Mesendoderm (in vitro differentiated cells): ENCODE measurements at places on chromosomes 16 and 17.

DNA sequence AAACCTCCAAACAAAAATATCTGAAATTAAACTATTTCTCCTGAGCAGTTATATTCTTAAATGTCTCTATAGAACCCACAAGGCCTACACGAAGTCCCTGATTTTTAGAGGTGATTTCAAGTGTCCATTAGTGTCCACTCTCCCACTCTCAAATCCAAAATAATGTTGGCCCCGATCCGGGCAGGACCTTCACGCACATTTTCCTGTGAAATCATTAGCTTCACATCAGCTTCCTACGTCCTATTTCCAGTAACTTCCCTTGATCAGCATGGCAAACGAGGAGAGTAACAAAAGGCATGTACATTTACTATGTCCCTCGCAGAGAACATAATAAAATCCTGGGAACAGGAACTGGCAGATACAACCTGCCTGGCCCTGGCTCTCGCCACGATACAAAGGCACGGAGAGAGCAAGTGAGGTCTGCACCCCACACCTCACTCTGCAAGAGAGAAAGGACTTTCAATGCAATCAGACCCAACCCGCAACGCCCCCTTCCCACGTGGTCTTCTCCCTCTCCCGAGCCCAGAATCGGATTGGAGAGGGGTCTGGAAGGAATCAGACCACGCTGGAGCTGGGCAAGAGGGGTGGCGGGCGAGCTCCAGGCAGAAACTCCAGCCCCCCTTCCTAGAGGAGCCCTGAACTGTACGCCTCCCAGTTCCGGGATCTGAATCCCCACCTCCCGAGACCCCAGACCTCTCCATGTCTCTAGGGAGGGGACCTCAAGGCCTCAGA is 17.5 kb upstream of the C17orf78 start:
- peak overlapping the region; percentile 87 for H3K4me3 ChIP-seq
- peaks cover 7% of the 10 kb centered on the region for H3K4me1 ChIP-seq
- peak; percentile 96 for DNase-seq
- H3K36me3 ChIP-seq: no peaks in the 10 kb centered on the region
- peak overlapping the region; percentile 94 for H3K27ac ChIP-seq

DNA sequence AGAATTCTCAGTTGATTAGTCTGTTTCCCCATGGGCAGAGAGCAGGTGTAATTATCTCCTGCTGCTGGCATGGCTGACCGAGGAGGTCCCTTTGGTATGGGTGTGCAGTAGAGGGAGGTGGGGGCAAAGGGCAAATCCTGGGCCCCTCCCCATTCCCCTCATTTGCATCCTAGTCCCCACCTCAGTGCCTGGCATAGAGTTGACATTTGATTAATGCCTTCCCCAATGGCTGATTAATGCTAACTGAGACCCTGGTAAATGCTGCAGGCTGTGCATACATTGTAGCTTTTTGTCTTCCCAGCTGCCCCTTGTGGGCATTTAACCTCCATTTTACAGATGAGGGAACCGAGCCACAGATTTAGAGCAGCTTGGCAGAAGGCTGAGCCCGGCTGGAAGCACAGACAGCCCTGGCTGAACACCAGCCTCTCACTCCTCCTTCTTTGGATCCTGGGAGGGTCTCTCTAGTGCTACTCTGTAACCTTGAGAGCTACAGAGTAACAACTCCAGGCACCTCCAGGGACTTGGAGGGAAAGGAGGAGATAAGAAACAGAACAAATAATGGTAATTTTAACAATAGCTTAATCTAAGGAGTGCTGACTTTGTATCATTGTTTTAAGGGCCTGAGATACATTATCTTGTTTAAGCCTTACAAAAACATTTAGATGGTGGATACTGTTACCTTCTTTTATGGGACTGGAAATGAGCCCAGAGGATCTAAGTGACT is 5.1 kb downstream of the PLCG2 start:
- peaks cover 2% of the 10 kb centered on the region for H3K4me1 ChIP-seq
- no peak overlapping the region for H3K27ac ChIP-seq
- H3K36me3 ChIP-seq: no peaks in the 10 kb centered on the region

GRCh38 chr17:80110447-80110812 is 9.0 kb downstream of the GAA start:
- H3K4me1 ChIP-seq: no peaks in the 10 kb centered on the region
- no peaks in the 10 kb centered on the region for H3K36me3 ChIP-seq
- H3K4me3 ChIP-seq: no peak overlapping the region
- no peak overlapping the region for H3K27ac ChIP-seq

DNA sequence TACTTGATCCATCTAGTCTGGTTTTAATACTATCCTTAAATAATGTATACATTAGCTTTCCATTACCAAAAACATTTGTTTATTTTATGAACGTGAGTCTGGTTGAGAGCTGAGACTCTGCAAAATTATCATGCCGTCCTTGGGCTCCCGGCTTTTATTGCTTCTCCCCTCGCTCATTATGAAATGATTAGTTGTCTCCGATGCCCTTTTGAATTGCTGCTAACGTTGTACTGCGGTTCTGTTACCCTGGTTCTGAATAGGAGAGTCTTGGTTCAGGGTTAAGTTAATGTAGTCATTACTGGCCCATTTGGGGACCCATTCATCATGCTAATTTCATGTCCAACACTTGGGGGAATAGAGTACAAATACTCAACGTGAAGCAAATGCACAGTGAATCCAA is 12.8 kb downstream of the XYLT1 start:
- H3K36me3 ChIP-seq: no peaks in the 10 kb centered on the region
- no peak for DNase-seq
- peaks cover 15% of the 10 kb centered on the region for H3K4me1 ChIP-seq
- no peaks in the 10 kb centered on the region for H3K27me3 ChIP-seq

GRCh38 chr16:48210747-48211146 is 33.4 kb upstream of the LONP2 start:
- no peaks in the 10 kb centered on the region for H3K36me3 ChIP-seq
- no peak for DNase-seq
- H3K4me1 ChIP-seq: no peaks in the 10 kb centered on the region

GRCh38 chr16:12096157-12096777 is 119.7 kb downstream of the SNX29 start:
- H3K4me3 ChIP-seq: no peak overlapping the region
- no peaks in the 10 kb centered on the region for H3K36me3 ChIP-seq
- no peaks in the 10 kb centered on the region for H3K4me1 ChIP-seq
- DNase-seq: no peak
- H3K27me3 ChIP-seq: no peaks in the 10 kb centered on the region
- H3K27ac ChIP-seq: no peak overlapping the region

DNA sequence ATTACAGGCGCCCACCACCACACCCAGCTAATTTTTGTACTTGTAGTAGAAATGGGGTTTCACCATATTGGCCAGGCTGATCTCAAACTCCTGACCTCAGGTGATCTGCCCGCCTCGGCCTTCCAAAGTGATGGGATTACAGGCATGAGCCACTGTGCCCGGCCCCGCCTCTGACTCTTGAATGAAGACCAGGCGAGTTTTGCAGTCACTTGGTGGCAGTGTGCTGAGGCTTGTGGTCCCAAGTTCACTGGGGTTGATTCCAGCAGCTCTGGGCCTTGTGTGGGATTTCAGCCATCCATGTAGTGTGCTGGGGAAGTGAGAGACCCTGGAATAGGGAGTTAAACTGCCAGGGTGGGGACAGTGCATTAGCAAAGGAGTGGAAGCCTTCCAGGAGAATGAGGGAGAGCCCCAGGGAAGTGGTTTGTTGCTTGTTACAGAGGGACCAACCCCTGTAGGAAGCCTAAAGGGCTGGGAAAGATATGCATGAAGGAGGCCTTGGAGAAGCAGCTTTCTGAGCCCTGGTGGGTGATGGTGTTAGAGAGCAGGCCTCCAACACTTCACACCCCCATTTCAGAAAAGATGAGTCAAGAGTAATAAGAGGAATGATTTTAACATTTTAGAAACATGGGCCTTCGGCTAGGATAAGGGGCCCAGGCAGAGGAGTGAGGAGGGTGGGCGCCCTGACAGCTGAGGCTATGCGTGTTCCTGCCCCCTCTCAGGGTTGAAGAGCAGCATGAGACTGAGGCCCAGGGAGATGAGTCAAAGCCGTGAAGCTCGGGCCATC is 14.5 kb downstream of the PSKH1 start:
- no peaks in the 10 kb centered on the region for H3K27me3 ChIP-seq
- peaks cover 5% of the 10 kb centered on the region for H3K36me3 ChIP-seq
- H3K4me3 ChIP-seq: no peak overlapping the region
- H3K27ac ChIP-seq: no peak overlapping the region
- DNase-seq: no peak
- no peaks in the 10 kb centered on the region for H3K4me1 ChIP-seq

DNA sequence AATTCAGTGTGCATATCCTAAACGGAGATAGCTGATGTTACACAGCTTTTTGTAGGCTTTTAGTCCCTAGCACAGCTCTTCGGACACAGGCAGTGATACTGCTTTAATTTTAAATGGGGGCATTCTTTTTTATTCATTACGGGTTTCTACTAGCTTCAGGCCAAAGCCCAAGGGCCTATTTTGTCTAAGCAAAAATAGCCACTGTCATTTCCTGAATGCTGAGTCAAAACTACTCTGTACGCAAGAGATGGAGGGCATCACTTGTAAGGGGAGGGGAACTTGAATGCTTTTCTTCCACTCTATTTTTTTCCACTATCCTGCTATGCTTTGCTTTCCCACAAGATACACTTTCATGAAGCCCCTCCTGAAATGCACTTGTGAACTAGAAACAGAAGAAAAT is 360.7 kb downstream of the PMP22 start:
- H3K27ac ChIP-seq: no peak overlapping the region
- H3K4me1 ChIP-seq: no peaks in the 10 kb centered on the region
- no peak overlapping the region for H3K4me3 ChIP-seq
- H3K27me3 ChIP-seq: no peaks in the 10 kb centered on the region

GRCh38 chr17:43018008-43018853 is 4.0 kb downstream of the VAT1 start:
- peaks cover 9% of the 10 kb centered on the region for H3K4me1 ChIP-seq
- H3K36me3 ChIP-seq: peaks cover 5% of the 10 kb centered on the region
- H3K27ac ChIP-seq: no peak overlapping the region
- peak; percentile 93 for DNase-seq

DNA sequence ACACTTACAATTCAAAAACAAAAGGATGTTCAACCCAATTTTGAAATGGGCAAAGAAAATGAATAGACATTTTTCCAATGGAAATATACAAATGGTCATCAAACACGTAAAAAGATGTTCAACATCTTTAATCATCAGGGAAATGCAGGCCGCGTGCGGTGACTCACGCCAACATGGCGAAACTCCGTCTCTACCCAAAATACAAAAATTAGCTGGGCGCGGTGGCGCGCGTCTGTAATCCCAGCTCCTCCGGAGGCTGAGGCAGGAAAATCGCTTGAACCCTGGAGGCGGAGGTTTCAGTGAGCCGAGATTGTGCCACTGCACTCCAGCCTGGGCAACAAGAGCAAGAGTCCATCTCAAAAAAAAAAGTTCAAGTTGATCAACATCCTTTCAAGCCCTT is 1.8 kb upstream of the CLUAP1 start:
- DNase-seq: no peak
- no peak overlapping the region for H3K27ac ChIP-seq
- H3K27me3 ChIP-seq: no peaks in the 10 kb centered on the region
- H3K4me3 ChIP-seq: no peak overlapping the region
- no peaks in the 10 kb centered on the region for H3K36me3 ChIP-seq

DNA sequence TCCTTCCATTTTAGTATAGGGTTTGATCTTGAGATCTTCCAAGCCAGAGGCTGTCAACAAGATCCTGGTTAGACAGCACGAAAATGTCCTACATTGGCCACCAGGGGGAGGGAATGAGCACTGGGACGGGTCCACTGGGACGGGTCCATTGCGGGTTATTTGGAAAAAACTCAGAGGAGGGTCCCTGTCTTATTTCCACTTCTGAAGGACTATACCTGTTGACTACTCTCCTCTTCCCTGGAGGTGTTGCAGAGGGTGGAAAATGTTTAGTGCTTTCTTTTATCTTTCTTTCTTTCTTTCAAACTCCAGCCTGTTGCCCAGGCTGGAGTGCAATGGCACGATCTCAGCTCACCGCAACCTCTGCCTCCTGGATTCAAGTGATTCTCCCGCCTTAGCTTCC is 2.5 kb downstream of the TTLL6 start:
- H3K4me1 ChIP-seq: no peaks in the 10 kb centered on the region
- no peak overlapping the region for H3K27ac ChIP-seq
- H3K27me3 ChIP-seq: no peaks in the 10 kb centered on the region
- peak; percentile 74 for DNase-seq
- H3K36me3 ChIP-seq: no peaks in the 10 kb centered on the region

DNA sequence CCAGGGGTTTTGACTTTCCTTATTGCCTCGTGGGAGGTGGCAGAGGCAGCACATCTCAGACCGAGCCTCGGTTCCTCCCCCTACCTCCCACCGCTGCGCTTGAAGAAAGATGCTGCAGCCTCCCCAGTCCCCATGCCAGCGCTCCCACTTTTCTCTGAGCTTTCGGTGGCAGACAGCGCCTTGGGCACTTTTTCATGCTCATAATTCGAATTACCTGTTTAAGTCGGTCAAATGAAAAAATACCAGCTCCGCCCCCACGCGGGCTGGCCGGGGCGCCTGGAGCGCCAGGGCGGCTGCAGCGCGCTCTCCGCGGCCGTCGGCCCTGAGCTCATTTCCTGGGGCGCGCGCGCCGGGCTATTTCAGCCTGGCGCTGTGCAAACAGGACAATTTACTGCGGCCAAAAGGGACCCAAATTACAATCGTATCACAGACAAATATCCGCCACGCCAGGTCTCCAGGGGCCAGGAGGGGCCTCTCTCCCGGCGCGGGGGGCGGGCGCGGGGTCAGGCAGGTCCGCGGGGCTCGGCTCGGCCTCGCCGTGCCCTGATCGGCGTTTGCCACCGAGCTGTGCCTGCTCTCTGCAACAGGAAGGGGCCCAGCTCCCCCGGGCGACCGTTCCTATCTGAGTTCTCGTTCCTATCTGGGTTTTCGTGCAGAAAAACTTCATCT is 45.0 kb downstream of the SOST start:
- no peaks in the 10 kb centered on the region for H3K36me3 ChIP-seq
- H3K27ac ChIP-seq: no peak overlapping the region
- peaks cover 2% of the 10 kb centered on the region for H3K27me3 ChIP-seq
- DNase-seq: peak; percentile 31
- no peaks in the 10 kb centered on the region for H3K4me1 ChIP-seq
- H3K4me3 ChIP-seq: no peak overlapping the region

DNA sequence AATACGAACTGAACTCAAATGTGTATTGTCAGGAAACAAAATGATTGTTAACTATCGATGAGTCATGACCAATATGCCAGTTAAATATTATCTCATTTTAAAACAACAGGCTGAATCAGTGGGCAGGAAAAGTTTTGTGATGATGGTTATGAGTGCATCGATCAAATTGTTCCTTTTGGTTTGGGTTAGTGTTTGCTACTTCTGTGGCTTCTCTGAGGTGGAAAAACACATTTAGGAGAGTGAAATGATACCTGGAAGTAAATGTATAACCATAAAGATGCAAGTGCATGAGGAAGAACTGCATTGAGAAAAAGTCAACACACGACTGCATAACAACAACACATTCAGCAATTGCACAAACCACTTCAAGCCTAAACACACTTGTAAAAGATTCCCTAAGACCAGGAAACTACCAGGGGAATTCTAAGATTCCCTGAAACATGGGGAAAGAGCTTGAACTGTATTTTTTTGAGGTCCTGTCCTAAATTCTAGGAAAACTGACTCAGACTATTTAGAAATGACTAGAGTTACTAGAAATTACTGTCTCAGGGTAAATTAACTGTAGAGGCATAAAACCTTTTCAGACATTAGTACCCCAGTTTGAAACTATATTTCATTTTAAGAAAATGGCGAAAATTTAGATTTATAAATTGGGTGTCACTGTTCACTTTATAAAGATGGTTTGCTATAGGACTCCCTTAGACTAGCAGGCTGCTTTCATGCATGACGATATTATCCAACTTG is 44.8 kb downstream of the CDYL2 start:
- H3K36me3 ChIP-seq: no peaks in the 10 kb centered on the region
- H3K4me3 ChIP-seq: no peak overlapping the region
- no peaks in the 10 kb centered on the region for H3K27me3 ChIP-seq
- H3K27ac ChIP-seq: no peak overlapping the region
- H3K4me1 ChIP-seq: no peaks in the 10 kb centered on the region
- DNase-seq: no peak
